Hepatocyte (in vitro differentiated cells): ENCODE measurements at places on chromosomes 4 and X.

DNA sequence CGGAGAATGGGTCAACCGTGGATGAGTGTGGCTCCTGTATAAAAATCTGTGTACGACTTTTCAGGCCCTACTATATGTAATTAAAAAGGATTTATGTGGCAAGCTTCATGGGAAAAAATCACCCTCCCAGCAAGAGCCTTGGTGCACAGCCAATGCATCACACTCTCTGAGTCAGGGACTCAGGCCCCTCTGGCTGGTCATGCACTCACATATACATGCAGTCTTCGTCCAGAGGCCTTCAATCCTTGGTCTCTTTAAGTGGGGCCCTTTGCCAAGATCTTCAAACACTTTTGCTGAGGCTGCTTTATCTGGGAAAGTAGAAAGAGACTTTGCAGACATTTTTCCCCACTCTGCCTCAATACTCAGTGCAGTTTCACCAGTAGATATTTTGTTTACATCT lies 311.4 kb upstream of the FSTL5 start:
- peak; percentile 5 for DNase-seq

DNA sequence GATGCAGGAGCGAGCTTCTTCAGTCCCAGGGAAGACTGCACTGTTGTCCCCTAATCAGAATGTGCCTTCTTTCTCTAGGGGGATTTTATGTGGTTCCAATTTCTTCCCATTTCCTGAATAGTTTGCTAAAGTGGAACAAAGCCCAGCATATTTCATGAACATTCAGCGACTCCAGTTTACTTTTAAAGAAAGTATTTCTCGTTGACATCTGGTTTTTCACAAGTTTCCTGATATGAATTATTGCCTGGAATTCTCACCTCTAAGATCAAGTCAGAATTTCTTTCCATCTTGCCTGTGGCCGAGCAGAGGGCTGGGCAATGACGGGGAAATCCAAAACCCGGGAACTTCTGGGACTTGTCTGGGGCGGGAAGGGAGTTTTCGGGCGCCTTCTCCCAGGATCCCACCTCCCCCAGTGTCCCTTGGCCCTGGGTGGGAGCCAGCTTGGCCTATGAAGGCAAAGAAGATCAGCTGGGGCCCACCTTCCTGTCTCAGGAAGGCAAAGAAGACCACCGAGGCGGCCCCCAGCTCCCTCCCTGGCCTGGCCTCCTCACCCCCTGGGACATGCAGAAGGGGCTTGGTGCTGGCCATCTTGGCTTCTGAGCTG lies 15.4 kb downstream of the SORCS2 start:
- no peak for DNase-seq

DNA sequence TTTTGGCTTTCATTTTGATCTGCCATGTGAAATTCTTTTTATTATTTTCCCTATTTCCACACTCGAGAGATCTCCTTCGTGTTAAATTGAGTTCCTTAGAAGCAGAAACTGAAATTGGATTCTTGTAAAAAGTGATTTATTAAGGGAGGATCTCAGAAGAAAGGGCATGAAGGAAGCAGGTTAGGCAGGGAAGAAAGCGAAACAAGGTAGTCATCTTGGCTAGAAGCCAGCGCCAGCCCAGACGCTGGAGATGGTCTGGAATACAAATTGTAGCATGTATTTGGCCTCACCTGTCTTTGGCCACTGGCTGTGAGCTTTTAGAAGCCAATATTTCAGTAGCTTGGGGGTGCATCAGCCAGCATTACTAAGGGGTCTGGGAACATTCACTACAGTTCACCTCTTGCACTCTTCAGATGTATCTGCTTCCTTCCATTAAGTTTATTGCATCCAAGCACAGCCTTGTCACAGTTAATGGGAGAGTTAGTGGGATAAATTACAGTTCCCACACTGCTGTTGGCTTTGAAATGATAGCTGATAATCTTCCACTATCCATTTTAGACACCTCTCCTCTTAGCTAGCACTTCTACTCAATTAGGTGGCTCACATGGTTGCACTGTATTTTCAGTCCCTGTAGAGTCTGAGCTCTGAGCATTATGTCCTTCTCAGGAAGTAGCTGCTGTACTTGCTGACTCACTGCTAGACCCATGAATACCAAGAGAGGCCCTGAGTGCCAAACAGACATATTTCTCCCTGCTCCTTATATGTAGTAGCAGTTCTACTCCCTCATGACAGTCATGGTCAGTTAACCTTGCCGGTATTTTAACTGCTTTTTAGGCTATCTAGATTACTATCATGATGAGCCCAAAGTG lies 14.6 kb downstream of the GRXCR1 start:
- DNase-seq, result no peak

- no peak for DNase-seq
Observed at GRCh38 chr4:123649250-123649644, 252.7 kb downstream of the SPRY1 start.

- peak; percentile 63 for DNase-seq
Observed at GRCh38 chr4:89000844-89001360, 56.1 kb downstream of the FAM13A start.

DNA sequence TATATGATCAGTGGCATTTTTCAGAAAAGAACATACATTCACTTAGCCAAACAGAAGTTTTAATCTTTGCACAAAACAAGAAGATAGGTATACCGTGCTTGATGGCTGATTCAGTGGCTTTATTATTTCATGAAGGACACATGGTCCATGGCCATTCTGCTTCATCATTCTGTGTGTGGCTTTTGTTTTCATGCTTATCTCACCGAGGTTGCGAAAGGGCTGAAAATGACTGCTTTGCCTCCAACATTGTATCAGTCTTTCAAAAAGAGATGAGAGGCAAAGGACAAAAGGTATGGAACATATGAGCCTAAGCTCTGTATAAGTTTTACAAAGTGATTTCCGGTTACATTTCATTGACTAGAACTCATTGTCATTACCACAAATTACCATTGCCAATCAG lies 541.1 kb downstream of the RAB28 start:
- DNase-seq, result no peak

GRCh38 chr4:108048157-108048556 lies 58.5 kb downstream of the HADH start:
- DNase-seq, result no peak

- DNase-seq, result no peak
Observed at GRCh38 chr4:41635441-41635840, 97.5 kb downstream of the LIMCH1 start.

DNA sequence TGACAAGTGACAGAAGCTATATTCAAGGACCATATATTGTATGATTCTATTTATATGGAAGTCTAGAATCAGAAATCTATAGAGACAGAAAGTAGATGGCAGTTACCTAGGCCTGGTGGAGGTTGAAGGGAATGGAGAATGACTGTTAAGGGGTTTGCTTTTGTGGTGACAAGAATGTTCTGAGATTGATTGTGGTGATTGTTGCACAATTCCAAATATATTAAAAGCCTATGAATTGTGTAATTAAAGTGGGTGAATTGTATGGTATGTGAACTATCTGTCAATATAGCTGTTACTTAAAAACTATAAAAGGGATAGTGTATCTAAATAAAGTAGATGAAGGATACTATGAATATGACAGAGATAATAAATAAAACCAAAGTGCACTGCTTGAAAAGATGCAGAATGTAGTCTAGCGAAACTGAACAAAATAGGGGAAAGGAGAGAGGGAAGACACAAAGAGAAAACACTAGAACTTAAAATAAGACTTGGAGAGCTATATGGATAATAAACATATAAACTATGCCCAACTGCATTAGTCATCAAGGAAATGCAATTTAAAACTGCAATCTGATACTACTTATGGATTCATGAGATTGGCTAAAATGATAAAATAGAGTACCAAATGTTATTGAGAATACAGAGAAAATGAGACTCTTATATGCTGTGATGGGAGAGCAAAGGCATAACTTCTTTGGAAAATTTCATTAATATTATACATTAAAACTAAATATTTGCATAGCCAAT lies 82.1 kb upstream of the BANK1 start:
- DNase-seq, result no peak

DNA sequence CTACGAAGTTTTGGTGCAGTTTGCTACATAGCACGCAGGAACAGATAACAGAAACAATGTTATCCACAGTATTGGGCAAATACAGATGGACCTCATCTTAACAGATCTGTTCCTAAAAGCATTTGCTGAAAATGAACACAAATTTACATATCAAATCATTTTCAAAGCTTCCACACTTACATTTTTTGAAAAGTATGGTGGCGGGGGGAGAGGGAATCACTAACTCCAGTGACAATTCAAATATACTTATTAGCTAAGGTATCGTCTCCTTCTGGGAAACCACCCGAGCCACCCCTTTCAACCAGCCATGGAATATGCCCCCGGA lies 175.0 kb downstream of the NSUN7 start:
- DNase-seq, result no peak

DNA sequence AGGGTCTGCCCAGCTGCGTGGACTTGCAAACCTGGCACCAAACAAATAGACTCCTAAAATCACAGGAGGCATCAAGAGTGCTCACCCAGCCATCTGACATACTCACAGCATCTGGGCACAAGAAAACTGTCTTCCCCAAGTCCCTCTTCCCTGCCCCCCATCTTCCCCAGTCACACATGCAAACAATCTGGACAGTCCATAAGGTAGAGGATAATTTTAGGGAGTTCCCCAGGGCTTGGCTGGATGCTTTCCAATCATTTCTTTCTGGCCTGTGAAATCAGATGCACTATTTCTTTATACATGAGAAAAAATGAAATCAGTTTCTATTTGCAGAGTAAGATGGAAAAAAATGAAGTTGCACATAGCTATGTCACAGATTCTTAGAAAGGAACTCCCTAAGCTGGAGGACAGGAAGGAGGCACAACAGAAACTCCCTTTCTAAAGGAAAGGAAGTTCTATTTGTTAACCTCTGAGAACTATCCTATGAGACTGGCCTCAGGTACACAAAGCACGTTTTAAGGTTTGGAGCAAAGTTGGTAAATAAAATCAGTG lies 342.3 kb downstream of the HNRNPD start:
- no peak for DNase-seq

DNA sequence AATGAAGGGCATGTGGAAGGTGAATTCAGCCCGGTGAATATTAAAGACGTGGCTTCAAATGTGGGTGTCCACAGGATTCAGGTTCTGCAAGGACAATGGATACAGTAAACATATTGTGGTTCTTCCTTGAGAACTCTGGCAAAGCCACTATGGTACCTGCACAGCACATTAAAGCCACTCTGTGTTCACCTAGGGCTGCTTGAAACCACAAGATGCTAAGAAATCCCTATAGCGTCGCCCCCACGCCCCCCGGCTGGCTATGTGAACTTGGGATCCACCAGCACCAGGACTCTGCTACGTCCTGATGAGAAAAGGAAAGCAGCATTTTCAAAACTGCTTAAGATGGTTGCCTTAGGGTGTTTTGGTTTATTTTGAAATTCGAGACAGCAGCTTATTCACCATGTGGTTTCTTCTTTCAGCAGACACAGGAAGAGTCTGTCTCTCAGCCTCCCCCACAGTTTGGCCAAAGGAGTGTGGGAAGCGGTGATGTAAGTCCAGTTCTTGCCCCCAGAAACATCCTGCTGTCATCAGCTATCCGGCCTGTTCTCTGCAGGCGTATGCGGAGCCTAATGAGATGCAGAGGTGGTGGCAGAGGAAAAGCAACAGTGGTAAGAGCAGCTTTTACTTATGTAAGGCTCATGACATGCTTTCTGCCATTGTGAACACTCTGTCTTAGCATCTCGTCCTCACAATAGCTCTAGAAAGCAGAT lies 111.5 kb downstream of the AFAP1 start:
- DNase-seq, result peak; percentile 81
